Stimulated activated CD4-positive, alpha-beta T cell treated with anti-CD3 and anti-CD28 coated beads, Interleukin-4, amount 100 ng/mL, for 4 hours (primary cell): ENCODE measurements at places on chromosomes 3 and 15.
A peak's percentile ranks its signal among the peaks of the same experiment; 100 is the strongest.

- no peak for DNase-seq
Observed at GRCh38 chr3:187041362-187042307, 97.7 kb downstream of the RPL39L start.

DNA sequence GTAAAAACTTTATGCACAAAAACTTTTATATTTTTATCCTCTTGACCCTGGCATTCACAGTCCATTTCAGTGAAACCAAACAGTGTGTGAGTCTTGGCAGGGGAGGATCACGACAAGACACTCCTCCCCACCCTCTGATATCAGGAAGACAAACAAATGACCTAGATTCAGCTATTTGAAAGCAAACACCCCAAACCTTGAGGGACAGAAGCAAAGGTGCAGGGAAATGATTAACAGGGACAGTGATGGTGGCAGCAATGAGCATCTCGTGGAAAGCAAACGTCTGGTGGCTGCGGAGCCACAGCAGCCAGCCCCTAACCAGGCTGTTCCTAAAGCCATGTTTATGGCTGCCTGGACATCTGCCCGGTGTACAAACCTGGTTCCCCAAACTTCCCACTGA lies 52.1 kb downstream of the FSIP1 start:
- DNase-seq = no peak

- DNase-seq = no peak
Observed at GRCh38 chr3:51706788-51707731, at the start of gene GRM2. TSS of gene GRM2 (plus strand) at chr3:51707068. CDS start at chr3:51708984, 1,916 bp downstream.

DNA sequence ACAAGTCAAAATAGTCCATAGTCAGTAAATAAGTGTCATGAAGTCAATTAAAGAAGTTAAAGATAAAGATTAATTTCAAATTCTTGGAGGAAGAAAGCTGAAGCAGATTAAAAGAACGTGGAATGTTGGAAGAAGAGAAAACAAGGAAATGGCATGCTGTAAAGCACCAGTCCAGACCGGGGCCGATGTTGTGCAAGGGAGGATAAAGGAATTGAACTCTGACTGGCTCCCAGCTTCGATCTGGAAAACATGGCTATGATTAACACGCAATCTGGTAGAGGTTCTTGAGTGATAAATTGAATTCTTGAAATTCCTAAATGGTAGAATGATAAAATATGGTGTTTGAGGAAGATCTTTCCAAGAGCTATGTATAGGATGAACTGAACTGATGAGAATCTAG lies 194.4 kb downstream of the MEIS2 start:
- no peak for DNase-seq

GRCh38 chr15:36230776-36231175 lies 348.6 kb upstream of the CDIN1 start:
- no peak for DNase-seq

DNA sequence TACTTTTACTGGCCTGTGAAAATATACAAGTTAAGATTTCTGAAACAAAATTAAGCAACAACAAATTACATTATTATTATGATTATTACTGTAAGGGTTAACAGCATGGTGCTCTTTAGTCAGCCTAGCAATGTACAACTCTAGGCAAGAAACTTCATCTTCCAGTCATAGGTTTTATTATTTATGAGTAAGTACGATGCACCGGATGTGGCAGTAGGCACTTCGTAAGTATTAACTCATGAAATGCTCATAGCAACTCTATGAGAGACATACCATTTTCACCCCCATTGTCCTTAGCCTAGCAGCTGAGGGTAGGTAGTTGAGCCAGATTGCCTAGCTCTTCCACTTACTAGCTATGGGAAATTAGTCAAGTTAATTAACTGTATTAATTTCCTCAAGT lies 68.0 kb upstream of the PTPRG start:
- no peak for DNase-seq

DNA sequence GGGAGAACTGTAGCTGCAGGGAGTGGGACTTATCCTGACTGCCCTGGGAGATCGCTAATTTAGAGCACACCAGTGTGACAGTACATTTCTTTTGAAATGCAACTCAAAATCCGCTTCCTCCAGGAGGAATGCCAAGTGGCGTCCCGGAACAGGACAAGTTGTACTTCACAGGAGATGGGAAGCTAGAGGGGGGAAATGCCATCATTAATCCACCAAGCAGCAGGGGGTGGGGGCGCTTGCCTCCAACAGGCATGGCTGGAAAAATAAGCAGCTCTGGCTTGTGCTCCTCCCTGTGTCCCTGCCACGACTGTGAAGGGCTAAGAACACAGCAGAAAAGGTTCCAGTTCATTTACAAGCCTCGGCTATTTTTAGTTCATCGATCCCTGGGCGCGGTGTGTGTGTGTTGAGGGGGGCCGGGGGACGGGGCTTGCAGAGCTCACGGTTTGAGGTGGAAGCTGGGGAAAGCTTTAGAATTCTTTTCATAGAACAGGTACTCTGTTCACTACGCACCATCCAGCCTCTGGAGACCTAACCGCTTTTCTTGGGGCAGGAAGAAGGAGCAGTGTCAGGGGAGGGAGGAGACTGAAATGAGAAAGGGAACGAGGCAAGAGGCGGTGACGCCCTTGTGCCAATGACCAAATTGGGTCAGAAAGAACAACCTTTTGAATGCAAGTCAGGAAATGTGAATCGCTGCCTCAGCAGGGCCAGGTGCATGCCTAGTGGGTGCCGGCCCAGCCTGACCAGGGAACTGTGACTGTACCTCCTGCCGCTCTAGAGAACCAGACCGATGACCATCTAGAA lies 51.8 kb upstream of the DGKG start:
- DNase-seq = peak; percentile 2

GRCh38 chr15:35305946-35306345 lies 220.9 kb upstream of the NANOGP8 start:
- DNase-seq = no peak

DNA sequence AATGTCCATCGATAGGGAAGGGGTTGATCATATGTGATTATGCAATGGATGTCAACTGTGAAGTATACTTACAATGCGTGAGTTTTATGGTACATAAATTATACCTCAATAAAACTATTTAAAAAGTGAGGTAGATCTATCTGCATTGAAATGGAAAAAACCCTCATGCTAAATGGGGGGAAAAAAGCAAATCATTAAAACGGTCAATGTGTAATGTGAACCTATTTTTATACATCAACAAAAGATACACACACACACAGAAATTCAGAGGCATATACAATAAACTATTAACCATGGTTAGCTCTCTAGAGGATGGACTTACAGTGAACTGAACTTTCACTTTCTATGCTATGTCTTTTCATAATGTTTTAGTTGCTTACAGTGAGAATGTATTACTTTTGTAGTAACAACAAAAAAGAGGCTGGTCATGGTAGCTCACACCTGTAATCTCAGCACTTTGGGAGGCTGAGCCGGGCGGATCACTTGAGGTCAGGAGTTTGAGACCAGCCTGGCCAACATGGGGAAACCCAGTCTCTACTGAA lies 23.1 kb downstream of the STIMATE start:
- no peak for DNase-seq
